ENCODE measurements at places on chromosomes 1 and 21. TPM values are rescaled to one million over a fixed set of nuclear protein-coding genes. Genes with fewer than 3 reads are reported as not detected.

TAS1R1 gene
- 0.22 TPM for polyA plus RNA-seq

GRCh38 chr1:90356991-90357390, 360.1 kb downstream of the BARHL2 start:
- DNase-seq = no peak

DNA sequence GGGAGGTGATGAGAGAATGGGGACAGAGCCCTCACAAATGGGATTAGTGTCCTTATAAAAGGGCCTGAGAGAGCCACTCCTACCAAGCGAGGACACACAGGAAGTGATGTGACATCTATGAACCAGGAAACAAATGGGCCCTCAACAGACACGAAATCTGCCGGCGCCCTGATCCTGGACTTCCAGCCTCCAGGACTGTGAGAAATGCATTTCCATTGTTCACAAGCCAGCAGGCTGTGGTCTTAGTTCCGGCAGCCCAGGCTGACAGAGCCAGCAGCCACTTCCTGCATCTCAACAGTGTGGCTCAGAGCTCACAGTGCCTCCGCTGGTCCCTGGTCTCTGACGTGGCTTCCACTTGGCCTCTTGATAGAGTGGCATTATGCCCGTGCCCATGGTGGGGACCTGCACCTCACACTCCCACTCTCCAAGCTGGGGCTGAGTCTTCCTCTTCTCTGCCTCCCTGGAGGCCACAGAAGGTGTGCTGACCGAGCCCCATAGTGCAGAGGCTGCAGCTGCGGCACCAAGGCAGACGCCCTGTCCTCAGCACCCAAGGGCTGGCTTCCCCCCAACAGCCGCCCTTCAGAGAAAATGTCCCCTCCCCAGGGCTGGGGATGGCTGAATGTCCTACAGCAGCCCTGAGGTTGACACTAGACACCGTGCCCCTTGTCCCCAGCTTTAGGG, 44.9 kb downstream of the ACOT7 start:
- DNase-seq = no peak

- no peak for DNase-seq
Measured at GRCh38 chr1:109527098-109527811, 12.4 kb upstream of the GPR61 start.

CTSK gene
- 1.2 TPM for polyA plus RNA-seq

All from naive B cell (primary cell).